Dermis blood vessel endothelial cell (primary cell): ENCODE measurements at places on chromosomes 4 and X.

GRCh38 chrX:65873385-65873784 is 166.5 kb downstream of the VSIG4 start:
- no peak for DNase-seq

GRCh38 chr4:96293806-96294205 is 453.9 kb downstream of the PDHA2 start:
- no peak for DNase-seq

DNA sequence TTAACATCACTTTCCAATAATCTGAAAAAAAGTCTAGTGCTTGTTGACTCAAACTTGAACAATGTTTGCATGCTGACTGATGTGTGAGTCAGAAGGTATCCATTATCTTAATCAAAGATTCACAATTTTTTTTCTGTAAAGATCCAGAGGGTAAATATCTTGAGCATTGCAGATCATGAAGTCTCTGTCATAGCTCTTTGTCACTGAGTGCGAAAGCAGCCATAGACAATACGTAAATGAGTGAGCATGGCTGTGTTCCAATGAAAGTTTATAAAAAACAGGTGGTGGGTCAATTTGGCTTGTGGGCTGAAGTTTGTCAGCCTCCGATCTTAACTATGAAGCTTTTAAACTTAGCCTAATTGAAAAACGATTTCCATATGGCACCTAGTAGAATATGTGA is 37.7 kb downstream of the NHS start:
- DNase-seq, result no peak

- DNase-seq, result no peak
These were observed 614.6 kb upstream of the CPEB2 start for GRCh38 chr4:14387647-14388046.

DNA sequence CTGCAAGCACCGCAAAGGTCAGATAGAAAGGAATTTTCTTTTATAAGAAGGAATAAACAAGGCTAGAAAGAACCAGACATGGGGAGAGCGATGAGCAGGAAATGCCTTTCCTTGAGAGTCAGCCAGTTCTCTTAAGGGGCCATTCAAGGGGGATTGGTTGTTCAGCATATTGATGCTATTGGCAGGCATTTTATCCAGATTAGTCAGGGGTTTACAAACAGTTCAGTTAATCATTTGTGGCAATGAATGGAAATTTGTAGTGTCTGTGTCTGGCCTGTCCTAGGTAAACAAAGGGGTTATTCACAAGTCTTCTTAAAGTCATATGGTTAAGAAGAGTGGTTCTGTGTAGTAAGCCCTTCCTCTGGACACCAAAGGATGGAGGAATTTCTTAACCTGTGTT is 184.7 kb upstream of the FRMPD4 start:
- DNase-seq, result peak; percentile 60

DNA sequence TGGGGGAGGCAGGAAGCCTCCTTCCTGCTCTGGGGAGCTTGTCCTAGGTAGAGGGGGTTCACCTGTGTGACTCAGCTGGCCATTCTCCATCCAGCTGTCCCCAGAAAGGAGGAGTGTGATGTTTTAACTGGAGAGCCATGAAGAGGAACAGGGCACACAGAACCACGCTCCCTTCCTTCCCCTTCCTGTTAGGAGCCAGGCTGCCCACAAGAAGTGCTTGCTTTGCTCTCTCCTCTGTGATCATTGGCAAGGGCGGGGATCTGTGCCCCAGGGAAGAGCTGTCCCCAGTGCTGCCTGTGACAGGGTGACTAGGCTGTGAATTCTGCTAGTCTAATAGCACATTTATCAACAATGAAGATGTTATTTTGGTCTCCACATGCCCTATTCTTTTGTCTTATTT is 169.6 kb upstream of the GATB start:
- no peak for DNase-seq

DNA sequence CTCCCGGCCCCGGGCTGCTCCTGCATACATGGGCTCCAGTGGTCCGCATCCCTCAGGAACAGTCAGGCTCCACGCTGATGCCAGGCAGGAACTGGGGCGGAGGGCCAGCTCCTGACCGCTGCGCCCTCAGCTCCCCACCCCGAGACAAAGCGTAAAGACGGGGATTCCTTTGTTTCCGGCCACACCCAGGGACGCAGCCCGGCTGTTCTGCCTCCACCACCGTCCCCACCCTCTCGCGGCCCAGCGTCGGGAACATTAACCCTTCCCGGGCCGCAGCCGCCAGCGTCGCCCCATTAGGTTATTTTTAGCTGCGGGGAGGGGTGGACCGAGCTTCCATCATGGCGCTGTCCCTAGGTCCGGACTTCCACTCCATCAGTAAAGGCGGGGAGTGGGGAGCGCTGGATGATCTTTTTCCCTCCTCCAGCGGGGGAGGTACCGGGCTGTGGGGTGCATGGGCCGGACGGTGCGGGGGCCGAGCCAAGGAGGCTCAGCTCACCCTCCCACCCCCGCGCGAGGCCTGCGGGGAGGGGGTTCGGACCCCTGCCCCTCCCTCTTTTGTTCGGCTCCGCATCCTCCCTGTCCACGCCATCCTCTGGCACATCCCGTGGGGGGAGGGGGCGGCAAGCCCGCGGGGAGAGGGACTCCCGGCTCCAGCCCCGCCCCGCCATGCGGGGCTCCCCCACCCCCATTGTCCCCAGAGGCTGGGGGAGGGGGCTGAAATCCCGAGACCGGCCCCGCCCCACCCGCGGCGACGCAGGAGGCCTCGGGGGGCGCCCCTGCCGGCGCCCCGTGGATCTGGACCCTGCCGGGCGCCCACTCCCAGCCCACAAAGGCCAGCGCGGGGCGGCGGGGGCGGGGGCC is 5.3 kb downstream of the CRMP1 start:
- DNase-seq, result no peak

GRCh38 chr4:89562746-89563145 is 255.1 kb upstream of the GPRIN3 start:
- no peak for DNase-seq

GRCh38 chr4:166169111-166169510 is 296.1 kb downstream of the TLL1 start:
- peak; percentile 24 for DNase-seq

DNA sequence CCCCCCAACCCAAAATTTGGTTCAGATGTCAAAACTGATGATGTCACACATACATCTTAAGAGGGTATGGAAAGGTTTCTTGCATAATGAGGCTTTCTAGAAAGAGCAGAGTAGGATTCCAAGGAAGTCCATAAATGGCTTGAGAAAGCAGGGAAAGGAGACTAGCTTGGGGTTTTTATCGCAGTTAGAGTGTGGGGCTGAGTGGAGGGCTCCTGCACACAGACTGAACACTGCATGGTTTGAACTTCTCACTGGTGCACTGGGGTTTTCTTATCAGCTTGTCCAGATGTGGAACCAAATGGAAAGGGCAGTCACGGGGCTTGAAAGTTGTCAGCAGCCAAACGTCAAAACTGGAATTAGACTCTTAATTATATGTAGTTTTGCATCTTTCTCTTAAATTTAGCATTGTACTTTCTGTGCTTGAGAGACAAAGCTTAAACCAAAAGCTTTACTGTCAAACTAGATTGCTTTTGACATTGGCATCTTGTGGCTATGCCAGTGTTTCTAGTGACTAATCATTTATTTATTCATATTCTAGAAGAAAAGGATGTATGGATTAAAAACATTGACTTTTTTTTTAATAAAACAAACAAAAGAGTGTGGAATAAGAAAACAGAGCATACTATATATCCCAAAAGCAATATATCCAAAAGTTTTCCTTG is 78.3 kb upstream of the STIM2 start:
- DNase-seq, result no peak

DNA sequence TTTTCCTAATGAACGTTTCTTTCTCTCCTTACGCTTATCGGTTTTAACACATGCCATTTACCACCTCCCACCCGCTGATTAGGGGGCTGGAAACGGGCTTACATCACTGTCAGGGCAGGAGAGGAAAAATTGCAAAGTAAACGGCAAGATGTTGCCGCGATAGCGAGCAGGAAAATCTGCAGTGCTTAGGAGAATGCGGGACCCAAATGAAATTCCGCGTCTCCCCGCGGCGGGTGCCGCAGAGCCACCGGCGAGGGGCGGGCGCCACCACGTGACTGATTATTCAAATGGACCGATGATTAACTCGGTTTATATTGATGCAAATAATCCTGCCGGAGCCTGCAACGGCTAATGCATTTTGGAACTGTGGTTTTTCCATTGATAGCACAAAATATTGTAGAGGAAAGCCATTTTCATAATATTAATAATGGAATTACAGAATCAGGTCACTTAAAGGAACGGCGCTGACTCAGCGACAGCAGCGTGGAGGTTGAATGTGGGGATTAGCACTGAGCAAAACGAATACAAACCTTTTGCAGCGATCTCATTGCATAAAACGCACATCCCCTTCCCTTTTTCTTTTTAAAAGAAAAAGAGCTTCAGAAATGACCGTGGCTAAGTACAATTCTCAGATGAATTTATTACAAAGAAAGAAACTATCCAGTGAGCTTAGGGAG is 224.2 kb downstream of the STIM2 start:
- DNase-seq, result peak; percentile 23

DNA sequence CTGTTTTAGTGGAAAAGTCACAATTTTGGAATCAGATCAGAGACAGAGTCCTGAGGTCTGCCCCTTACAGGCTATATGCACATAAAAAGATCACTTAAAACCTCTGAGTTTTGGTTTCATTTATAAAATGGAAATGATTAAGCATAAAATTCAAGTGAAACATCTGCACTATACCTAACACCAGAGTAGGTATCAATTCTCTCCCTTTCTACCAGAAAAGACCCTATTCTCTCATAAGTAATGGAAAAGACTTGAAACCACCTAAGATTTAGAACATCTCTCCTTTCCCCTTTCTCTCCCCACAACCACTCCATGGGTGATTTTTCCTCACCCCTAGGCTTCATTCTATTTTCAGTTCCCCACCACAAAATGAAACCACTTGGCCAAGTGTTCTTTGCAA is 907 bp downstream of the LHFPL1 start:
- no peak for DNase-seq

GRCh38 chrX:15512401-15512965 is 11.9 kb downstream of the BMX start:
- DNase-seq, result peak; percentile 40

DNA sequence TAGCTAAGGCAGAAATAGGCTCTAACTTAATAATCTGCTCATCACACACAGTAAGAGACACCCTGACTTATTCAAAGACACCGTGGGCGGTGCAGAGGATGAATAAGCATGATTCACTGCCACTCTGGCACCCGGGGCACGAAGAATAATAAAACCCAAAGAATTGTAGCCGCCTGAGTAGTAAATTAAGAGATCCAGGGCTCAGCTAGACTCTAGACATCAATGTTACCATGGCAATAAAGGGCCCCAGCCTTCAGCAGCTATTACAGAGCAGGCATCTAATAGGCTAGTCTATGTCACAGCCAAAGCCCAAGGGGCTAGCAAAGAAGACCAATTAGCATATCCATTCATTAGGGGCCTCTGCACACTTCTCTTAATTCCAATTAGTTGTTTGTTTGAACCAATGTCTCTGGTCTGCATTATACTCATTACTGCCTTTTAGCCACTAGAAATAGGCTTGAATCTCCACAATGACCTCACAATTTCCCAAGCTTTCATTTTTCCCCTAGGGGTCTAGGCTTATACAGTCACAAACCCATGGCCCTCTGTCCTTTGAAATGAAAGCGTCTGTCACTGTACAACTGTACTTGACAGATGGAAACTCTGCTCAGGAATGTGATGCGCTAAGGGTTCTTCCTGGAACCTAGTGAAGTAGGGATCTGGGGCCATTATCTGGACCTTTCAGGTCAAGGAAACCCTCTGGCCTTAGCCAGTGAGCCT is 3.0 kb upstream of the ATP1B4 start:
- no peak for DNase-seq

GRCh38 chr4:4981427-4981826 is 37.8 kb downstream of the CYTL1 start:
- no peak for DNase-seq

- DNase-seq, result no peak
These were observed 29.9 kb downstream of the ELF2 start for GRCh38 chr4:139146926-139147629.

GRCh38 chr4:1887052-1887451 is 15.9 kb downstream of the NSD2 start:
- DNase-seq, result no peak

DNA sequence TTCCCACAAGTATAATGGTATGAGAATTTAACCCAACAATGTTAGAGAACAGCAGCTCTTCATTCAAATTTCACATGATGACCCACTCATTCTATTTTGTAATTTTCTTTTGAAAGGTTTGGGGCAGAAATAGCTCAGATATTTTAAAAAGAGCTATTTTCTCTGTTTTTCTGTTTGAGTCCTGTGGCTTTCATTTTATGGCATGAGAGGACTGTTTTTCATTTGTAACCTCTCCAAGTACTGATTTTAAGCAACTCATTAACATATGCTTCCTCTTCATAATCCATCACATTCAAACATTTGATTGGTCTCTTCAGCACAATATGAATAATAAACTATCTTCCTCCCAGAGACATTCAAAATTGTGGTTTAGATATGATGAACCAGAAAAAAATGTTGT is 129.0 kb upstream of the TEX13A start:
- DNase-seq, result no peak

- no peak for DNase-seq
These were observed 793.7 kb upstream of the LCORL start for GRCh38 chr4:18815081-18815778.

DNA sequence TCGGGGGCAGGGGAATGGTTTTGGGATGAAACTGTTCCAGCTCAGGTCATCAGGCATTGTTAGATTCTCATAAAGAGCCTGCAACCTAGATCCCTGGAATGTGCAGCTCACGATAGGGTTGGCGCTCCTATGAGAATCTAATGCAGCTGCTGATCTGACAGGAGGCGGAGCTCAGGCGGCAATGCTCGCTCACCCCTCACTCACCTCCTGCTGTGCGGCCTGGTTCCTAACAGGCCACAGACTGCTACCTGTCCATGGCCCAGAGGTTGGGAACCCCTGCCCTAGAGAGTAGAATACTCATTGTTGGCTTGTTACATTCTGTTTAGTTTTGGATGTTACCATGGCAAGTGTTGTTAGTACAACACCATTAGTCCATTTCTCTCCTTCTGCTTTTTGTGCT is 40.8 kb upstream of the STX18 start:
- DNase-seq, result no peak

DNA sequence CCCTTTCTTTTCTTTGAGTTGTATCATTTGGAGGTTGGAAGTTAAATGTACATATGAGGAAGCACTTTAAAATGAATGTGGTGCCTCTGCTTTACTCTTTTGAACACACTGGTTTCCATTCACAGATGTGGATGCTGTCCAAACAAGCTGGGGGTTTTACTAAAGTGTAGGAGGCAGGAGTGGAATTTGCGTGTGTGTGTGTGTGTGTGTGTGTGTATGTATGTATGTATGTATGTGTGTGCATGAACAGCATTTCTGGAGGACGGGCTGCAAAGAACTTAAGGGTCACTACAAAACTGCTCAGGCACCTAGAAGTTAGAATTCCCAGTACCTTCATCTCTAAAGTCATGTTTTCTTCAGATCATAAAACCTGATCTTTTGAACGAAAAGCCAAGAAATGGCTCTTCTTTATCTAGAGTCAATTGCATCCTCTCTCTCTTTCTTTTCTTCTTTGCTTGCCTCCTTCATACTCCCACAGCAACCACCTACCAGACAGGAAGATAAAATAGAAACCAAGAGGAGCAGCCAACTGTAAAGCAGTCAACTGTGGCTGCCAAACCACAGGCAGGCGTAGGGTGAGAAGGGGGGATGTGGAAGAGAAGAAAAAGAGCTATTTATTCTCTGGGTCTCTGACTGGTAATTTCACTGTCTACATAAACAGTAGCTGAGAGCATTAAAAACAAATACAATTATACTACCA is 177.0 kb upstream of the RASGEF1B start:
- no peak for DNase-seq
